Fibroblast of the aortic adventitia (primary cell): ENCODE measurements at places on chromosomes 2 and 18. TPM values are rescaled to one million over a fixed set of nuclear protein-coding genes. Genes with fewer than 3 reads are reported as not detected.

KCTD1 gene
- 9.9 and 21.8 TPM in 2 replicates for total RNA-seq

LGALSL gene
- 5.0 and 11.0 TPM in 2 replicates for total RNA-seq

RALB gene
- total RNA-seq, result 29.7 and 73.7 TPM in 2 replicates

SERPINB7 gene
- total RNA-seq, result 0.27 TPM in 1 of 2 replicates, not detected in the other

FHL2 gene
- total RNA-seq, result 92.4 and 267 TPM in 2 replicates

PLCL1 gene
- total RNA-seq, result 12.4 and 17.7 TPM in 2 replicates

PRKAG3 gene
- total RNA-seq, result 0.18 and 0.41 TPM in 2 replicates

ZSWIM2 gene
- total RNA-seq, result 0.18 TPM in 1 of 2 replicates, not detected in the other

PLB1 gene
- total RNA-seq, result 2.7 and 7.8 TPM in 2 replicates

LINC00305 gene
- not detected in 2 replicates for total RNA-seq

LNPK gene
- total RNA-seq, result 28.9 and 61.4 TPM in 2 replicates
